ENCODE measurements at places on chromosomes 2 and 18. TPM values are rescaled to one million over a fixed set of nuclear protein-coding genes. Genes with fewer than 3 reads are reported as not detected.

The TRMT61B gene
- total RNA-seq: 33.7 TPM

The GPR39 gene
- total RNA-seq: 0.32 TPM

The SATB2 gene
- total RNA-seq: 7.4 TPM

The SKA1 gene
- 23.8 TPM for total RNA-seq

The UGT1A1 gene
- not detected for total RNA-seq

The PIEZO2 gene
- total RNA-seq: 0.61 TPM

The CAPN13 gene
- total RNA-seq: not detected

The LHCGR gene
- not detected for total RNA-seq

The ABCB11 gene
- total RNA-seq: 0.03 TPM

The ABCG5 gene
- total RNA-seq: 0.08 TPM

The COLEC12 gene
- 1.9 TPM for total RNA-seq

The TSHZ1 gene
- total RNA-seq: 4.1 TPM

The ABCG8 gene
- total RNA-seq: not detected

The STARD6 gene
- not detected for total RNA-seq

The NCOA1 gene
- total RNA-seq: 14.4 TPM

The VWC2L gene
- total RNA-seq: not detected

The REG1B gene
- total RNA-seq: not detected

The IGFBP5 gene
- 0.48 TPM for total RNA-seq
